ENCODE measurements at places on chromosomes 1 and 21.

GRCh38 chr1:16146279-16147155, 9.4 kb downstream of the EPHA2 start:
- no peaks in the 10 kb centered on the region for H3K27me3 ChIP-seq
- peaks cover 44% of the 10 kb centered on the region for H3K4me1 ChIP-seq
- H3K36me3 ChIP-seq, result peaks cover 32% of the 10 kb centered on the region
- peak; percentile 98 for DNase-seq

- no peak overlapping the region for H3K4me3 ChIP-seq
- H3K27ac ChIP-seq, result no peak overlapping the region
- H3K4me1 ChIP-seq, result no peaks in the 10 kb centered on the region
- peak; percentile 87 for DNase-seq
- no peaks in the 10 kb centered on the region for H3K36me3 ChIP-seq
- no peaks in the 10 kb centered on the region for H3K27me3 ChIP-seq
Observed at GRCh38 chr1:230167419-230167852, 100.4 kb downstream of the GALNT2 start.

DNA sequence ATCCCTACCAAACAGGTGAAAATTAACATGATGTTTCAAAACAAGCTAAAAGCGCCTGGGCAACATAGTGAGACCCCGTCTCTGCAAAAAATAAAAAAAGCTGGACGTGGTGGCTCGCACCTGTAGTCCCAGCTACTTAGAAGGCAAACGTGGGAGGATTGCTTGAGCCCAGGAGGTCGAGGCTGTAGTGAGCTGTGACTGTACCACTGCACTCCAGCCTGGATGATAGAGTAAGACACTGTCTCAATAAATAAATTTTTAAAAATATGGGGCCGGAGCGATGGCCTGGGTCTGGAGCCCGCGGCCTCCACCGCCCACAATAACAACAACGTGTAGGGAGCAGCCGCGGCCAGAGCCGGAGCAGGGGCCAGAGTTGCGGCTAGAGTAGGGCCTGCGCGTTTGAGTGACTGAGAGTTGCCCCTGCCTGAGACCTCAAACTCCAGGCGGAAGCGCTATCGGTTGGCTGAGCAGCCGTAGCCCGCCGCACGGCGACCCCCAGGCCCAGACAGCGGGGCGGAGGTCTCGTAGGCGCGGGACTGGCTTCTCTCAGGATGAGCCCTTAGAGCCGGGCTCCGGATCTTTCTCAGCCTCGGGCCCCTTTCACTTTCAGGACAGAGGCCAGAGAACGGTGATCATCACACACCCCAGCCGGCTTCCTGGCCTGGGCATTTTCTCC, 41.4 kb downstream of the ZMYM1 start:
- H3K4me3 ChIP-seq, result no peak overlapping the region
- H3K36me3 ChIP-seq, result no peaks in the 10 kb centered on the region

DNA sequence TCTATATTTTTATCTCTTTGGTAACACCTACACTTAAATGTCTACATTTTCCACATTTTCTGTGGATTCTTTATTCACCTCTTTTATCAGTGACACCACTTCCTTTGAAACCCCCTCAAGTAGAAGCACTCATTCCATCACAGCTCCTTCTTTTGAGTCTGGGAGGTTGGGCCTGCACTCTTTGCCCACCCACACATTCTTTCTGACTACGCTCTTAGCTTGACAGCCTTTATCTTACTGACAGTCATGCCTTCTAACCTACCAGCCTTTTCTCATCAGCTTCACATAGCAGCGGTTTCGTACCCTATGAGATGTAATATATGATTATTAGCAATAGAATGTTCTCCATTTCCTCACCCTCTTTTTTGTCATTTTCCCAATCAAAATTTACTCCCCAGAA, 151.9 kb downstream of the TNFSF18 start:
- no peak overlapping the region for H3K4me3 ChIP-seq
- no peaks in the 10 kb centered on the region for H3K27me3 ChIP-seq
- no peaks in the 10 kb centered on the region for H3K36me3 ChIP-seq
- H3K27ac ChIP-seq, result no peak overlapping the region
- DNase-seq, result no peak
- H3K4me1 ChIP-seq, result no peaks in the 10 kb centered on the region

DNA sequence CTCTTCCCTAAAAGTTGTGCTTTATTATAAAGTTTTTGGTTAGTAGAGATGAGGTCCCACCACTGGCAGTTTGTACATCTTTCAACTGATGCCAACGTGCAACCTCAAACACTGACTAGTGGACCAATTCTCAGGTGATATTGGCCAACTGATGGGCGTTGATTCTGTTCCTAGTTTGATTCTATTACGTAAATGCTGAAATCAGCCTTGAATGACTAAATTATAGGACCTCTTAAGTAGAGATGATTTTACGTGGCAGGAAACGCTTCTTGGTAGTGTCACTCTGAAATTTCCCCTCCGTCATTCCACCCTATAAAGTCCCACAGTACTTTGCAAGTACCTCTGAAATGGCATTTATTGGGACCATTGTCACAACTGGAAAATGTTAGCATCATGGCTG, 8.8 kb upstream of the FNDC7 start:
- no peaks in the 10 kb centered on the region for H3K27me3 ChIP-seq
- peaks cover 5% of the 10 kb centered on the region for H3K36me3 ChIP-seq
- H3K4me1 ChIP-seq, result no peaks in the 10 kb centered on the region

DNA sequence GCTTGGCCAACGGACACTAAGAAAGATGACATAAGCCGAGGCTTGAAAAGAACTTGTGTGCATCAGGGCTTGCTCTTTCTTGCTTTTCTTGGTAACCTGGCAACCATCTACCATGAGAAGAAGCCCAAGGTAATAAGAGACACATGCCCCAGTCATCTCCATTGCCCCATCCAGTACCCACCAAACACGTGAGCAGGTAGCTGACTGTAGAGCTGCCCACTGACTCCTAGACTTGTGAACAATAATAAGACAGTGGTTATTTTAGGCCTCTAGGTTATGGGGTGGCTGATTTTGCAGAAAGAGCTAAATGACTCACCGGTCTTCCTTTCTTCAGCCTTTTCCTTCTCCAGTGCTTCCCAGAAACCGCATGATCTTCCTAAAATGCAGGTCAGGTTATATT, 105.0 kb upstream of the JUN start:
- H3K27ac ChIP-seq, result no peak overlapping the region
- no peak overlapping the region for H3K4me3 ChIP-seq
- no peaks in the 10 kb centered on the region for H3K27me3 ChIP-seq
- no peaks in the 10 kb centered on the region for H3K36me3 ChIP-seq

DNA sequence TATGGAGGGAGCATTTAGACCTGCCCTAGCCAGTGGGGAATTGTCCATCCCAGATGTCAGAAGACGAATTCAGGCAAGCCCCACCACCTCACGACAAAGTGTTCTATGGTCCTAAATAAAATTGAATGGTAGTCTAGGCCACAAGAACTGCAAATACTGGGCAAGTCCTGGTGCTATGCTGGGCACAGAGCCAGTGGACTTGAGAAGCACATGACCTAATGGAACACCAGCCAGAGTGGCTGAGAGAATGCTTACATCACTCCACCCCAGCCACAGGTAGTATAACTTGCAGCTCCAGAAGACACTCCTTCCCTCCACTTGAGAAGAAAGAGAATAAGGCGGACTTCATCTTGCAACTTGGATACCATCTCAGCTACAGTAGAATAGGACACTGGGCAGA, 567.3 kb upstream of the CXADR start:
- H3K4me3 ChIP-seq, result no peak overlapping the region
- H3K4me1 ChIP-seq, result no peaks in the 10 kb centered on the region
- no peaks in the 10 kb centered on the region for H3K27me3 ChIP-seq
- no peak overlapping the region for H3K27ac ChIP-seq

DNA sequence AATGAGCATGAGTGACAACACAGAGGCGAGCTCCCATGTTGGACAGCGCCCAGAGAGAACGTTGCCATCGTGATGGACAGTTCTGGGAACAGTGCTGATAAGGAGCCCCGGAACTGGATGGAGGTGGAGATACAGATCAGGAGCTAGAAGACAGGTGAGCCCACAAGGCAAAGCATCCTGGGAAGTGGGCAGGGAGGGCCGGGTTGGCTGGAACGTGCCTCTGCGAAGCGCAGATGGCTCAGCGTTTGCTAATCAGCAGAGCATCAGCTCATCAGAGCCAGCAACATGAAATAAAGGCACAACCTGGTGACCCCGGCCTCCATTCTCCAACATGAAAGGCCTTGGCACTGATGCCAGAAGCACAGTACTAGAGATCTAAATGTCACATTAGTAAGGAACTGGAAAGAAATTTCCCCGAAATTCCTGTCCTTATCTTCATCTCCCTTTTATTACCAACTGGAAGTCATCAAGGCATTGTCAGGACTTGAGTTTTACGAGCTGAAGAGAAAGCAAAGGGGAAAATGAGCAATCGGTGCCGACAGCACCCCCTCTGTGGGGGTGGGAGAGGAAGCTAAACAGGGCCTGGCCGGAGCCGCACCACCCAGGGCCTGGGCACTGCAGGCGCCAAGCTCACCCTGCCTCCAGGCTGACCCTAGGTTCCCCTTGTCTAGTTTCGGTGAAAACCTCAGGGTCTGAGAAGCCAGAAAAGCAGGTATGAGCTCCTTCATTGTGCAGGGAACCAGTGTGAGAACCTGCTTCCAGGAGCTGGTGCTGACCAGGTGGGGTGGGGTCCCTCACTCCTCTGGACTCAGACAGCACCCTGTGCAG, 19.9 kb downstream of the ABCA4 start:
- DNase-seq, result no peak
- H3K36me3 ChIP-seq, result no peaks in the 10 kb centered on the region
- no peak overlapping the region for H3K4me3 ChIP-seq
- H3K27ac ChIP-seq, result no peak overlapping the region
- H3K4me1 ChIP-seq, result peaks cover 15% of the 10 kb centered on the region
- H3K27me3 ChIP-seq, result no peaks in the 10 kb centered on the region

- H3K4me1 ChIP-seq, result peaks cover 11% of the 10 kb centered on the region
- no peaks in the 10 kb centered on the region for H3K27me3 ChIP-seq
- H3K36me3 ChIP-seq, result no peaks in the 10 kb centered on the region
- H3K4me3 ChIP-seq, result no peak overlapping the region
Observed at GRCh38 chr1:30406996-30407864, 316.2 kb downstream of the MATN1 start.

DNA sequence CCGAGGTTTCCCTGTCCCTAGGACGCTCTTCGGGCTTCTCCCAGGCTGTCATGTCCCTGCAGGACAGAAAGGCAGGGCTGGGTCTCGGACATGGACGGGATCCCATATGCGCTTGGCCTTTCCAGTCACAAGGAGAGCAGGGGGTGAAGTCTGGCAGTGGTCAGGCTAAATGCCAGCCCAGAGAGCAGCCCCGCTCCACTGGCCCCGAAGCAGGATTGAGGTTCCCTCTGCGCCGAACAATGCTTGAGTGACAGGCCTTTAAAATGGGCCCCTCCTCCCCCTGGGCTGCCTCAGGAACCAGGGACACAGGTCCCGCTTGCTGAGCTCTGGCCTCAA, 12.7 kb downstream of the DRAXIN start:
- no peaks in the 10 kb centered on the region for H3K36me3 ChIP-seq
- no peaks in the 10 kb centered on the region for H3K27me3 ChIP-seq
- H3K27ac ChIP-seq, result no peak overlapping the region
- H3K4me1 ChIP-seq, result peaks cover 11% of the 10 kb centered on the region
- H3K4me3 ChIP-seq, result no peak overlapping the region

GRCh38 chr1:97200595-97200994, 479.0 kb downstream of the PTBP2 start:
- H3K27ac ChIP-seq, result no peak overlapping the region
- no peaks in the 10 kb centered on the region for H3K4me1 ChIP-seq

DNA sequence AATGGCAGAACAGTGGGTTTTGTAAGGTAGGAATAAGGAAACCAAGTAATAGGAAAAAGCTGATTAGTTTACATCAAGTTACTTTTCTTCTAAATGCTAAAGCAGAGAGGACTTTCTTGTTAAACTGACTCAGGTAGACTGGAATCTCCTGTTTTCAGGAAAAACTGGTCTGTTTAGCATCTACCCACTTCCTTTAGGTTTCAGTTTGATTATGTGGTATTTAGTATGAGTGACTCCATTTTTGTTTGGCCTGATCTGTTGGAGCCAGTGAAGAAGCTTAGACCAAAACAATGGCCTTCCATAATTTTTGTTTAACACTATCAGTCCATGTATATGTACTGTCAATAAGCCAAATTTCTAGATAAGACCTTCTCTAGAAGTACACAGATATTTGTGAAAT, 88.4 kb downstream of the EPB41 start:
- H3K27me3 ChIP-seq, result no peaks in the 10 kb centered on the region
- DNase-seq, result no peak
- H3K36me3 ChIP-seq, result no peaks in the 10 kb centered on the region
- H3K4me3 ChIP-seq, result no peak overlapping the region
- no peaks in the 10 kb centered on the region for H3K4me1 ChIP-seq

DNA sequence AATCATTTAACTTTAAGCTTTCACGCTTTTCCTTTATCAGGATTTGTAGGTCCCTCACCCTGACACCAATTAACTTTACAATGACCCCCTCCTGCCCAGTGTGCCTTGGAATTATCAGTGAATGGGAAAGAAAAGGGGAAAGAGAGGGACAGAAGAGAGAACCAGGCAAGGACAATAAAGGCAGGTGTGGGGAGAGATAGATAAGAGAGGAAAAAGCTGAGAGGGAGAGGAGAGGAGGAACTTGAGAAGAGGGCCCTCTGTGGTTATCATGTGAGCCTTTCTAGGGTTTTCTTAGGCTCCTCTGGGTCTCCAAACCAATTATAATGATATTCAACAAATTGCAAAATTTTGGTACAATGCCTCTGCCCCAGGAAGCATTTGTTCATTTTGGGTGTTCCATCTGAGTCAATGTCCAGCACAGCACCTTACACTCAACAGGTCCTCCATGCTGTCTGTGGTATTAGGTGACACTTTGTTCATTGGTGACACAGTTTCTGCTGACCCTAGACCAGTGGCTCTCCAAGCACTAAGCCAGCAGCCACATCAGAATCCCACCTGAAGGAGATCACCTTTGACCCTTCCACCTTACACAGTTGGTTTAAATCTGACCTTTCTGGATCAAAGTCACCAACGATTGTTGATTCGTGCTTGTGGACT, 14.2 kb downstream of the AKNAD1 start:
- H3K4me1 ChIP-seq, result peaks cover 16% of the 10 kb centered on the region
- H3K36me3 ChIP-seq, result no peaks in the 10 kb centered on the region
- no peak overlapping the region for H3K4me3 ChIP-seq
- no peak overlapping the region for H3K27ac ChIP-seq
- no peaks in the 10 kb centered on the region for H3K27me3 ChIP-seq
